Stimulated activated CD4-positive, alpha-beta T cell treated with anti-CD3 and anti-CD28 coated beads, Interleukin-4, amount 100 ng/mL, for 4 hours (primary cell): ENCODE measurements at places on chromosomes 7 and 10.

DNA sequence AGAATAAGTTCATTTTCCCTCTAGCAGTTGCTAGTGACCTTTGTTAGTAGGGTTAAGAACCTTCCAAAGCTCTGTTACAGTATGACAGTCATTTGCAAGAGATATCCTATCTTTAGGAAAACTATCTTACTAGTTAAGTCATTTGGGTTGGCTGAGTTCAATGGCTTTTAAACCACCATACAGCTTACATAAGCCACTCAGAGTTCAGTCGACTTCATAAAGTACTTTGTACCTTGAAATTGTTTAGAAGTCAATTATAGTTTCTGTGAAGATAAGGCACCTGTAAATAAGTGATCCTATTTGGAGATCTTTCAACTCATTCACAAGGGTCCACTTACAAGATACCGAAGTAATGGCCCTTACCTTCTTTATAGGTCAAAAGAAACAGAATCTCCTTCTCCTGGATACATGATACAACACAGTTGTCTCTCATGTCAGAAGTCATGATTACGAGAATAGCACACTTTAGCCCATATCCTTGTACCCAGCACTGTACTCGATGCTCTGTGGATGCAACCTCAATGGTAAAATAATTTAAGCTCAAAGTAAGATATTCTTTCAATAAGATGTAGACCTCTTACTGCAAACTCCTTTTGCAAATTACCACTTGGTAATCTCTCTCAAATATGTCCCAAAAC is 11.9 kb upstream of the ABCC2 start:
- DNase-seq, result no peak

DNA sequence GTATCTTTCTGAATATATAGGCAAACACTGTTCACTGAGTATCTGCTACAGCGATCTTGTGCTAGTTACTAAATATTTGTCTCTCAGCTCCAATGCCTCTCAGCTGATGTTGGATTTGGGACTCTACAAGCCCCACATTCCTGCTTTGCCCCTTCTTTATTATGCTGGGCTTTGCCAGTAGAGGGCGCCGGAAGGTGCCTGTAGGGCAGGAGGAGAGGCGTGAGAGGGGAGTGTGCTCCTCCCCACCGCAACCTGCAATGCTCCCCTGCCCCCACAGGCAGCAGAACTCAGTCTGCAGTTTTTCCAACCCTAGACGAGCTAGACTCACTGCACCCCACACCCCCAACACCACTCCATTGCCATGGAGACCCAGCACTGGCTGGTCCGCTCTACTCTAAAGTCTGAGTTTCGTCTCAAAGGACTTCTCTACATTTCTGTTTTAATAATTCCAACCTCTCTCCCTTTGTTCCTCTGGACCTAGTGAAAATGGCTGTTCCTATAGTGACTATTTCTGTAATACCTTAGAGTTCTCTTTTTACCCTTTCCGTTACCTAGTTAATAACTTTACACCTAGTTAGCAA is 337.6 kb downstream of the CCSER2 start:
- peak; percentile 5 for DNase-seq

DNA sequence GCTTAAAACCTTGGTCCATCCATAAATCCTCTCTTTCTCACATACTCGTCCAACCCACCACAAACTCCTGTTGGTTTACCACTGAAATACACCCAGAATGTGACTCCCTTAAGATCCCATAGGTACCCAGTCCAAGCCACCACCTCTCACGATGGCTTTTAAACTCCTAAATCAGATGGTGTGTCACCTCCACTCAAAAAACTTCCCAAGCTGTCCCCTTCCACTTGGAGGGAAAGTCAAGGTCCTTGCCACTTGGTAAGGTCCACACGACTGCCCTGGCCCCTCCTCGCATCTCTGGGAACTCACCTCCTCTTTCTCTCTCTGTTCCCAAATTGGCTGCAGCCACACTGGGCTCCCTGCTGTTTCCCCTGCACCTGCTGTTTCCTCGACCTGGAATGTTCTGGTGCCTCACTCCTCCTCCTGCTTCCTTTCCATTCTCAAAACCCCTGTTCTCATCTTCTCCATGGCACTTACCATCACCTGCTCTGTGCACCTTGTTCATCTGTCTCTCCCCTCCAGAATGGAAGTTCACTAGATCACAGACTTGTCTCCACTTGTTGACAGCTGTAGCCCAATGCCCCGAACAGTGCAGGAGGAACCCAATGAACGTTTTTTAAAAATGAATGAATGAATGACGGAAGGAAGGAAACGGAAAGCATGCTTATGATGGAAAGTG is 23.0 kb downstream of the ZFAND2A start:
- DNase-seq, result no peak

DNA sequence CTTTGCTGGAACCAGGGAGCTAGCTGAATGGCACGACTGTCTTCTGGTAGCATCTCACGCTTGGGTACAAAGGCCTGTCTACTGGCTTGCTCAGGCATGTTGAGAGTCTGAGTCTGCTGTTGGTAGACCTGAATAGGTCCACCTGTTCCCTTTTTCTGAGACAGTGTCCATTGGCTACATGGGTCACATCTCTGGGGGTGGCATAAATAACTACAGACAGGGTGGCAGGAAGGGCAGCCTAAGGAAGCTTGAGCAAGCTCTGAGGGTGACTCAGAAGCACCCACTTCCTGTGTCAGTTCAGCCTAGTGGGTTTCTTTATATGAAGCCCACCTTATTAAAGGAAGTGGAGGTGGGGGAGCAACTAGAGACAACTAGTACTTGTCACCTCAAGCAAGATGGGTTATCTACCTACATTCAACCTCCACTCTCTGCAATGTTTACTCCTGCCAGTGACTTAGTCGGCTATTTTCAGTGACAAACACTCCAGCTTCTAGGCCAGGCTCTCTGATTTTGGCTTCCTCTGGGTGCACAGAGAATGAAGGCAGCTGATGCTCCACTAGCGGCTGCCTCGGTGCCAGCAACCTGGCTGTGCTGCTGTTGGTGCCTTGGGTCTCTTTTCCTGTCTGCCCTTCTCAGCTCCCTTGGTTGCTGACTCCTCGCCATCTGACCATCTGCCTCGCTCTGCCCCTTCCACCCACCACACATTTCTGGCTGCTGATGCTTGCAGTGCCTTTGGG is 5.7 kb upstream of the ZYX start:
- peak; percentile 49 for DNase-seq

GRCh38 chr10:102633848-102634247 is 10.4 kb upstream of the TRIM8 start:
- DNase-seq, result no peak

DNA sequence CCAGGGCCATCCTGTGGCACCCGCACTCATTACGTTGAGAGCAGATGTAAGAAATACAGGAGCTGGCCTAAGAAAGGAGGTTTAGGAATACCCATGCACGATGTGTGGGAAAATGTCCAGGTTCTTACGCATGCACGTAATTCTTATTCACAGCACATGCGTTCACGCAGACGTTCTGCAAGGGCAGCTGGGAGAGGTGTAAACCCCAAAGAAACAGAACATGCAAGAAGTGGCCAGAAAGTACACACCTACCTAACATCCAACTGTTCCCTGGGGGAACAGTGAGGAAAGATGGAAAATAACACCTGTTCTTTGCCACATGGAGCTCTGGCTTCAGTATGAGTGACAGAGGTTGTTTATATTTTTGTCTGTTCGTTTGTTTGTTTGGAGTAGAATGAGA is 285.6 kb downstream of the PRPF18 start:
- no peak for DNase-seq

DNA sequence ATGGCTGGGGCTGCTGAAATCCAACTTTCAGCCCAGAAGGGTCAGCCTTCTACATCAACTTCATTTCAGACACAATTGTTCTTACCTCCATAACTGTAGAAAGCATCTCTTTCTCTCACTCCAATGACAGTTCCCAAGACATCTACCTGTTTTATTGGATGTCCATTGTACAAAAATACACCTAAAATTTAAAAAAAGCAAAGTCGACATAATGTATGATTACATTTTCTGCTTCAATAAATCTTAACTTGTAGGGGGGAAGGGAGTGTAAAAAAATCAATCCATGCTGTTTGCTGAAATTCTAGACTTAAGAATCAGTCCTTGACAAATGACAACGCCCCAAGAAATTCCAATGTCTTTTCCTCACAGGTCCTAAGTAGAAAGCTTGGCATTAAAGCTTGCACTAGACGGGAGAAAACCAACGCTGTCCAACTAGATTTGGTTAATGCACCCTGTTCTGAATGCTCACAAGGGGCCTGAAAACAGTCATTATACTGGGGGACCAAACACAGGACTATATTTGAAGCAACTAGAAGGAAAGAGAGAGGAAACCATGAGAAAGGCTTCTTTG is 7.5 kb downstream of the STN1 start:
- no peak for DNase-seq

- DNase-seq, result no peak
These were observed 40.9 kb upstream of the ELAPOR2 start for GRCh38 chr7:87100326-87100725.

GRCh38 chr10:22988581-22989360 is 60.9 kb downstream of the ARMC3 start:
- DNase-seq, result peak; percentile 46

GRCh38 chr7:92282221-92282814 is 36.5 kb downstream of the ANKIB1 start:
- no peak for DNase-seq

GRCh38 chr7:120400806-120401455 is 128.0 kb downstream of the KCND2 start:
- DNase-seq, result no peak

- no peak for DNase-seq
These were observed 67.3 kb upstream of the KMT2C start for GRCh38 chr7:152502813-152503790.

DNA sequence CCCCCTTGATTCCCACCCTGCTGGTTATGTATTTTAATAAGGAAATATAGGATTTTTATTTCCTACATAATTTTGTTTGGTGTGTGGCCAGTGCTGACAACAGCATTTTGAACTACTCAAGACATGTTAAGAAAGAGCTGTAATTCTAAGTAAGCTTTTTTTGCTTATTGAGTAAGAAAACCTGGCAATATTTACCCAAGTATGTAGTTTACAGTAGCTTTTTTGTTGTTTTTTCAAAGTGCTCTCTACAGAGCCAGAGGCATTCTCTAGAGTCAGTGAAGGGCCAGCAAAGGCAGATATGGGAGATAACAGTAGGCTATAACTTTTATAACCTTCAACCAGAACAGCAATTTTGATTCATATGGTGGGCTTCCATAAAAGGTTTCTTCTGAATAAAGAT is 63.2 kb upstream of the TMEM168 start:
- DNase-seq, result no peak

DNA sequence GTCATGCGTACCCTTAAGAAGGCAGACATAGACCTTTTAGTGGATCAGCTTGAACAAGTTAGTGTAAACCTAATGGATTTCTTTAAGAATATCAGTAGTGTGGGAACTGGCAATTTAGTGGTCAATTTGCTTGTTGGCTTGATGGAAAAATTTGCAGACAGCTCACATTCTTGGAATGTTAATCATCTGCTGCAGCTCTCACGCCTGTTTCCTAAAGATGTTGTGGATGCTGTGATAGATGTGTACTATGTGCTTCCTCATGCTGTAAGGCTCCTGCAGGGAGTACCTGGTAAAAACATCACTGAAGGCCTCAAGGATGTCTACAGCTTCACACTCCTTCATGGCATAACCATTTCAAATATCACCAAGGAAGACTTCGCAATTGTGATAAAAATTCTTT is 103.4 kb downstream of the ABCA13 start:
- no peak for DNase-seq

DNA sequence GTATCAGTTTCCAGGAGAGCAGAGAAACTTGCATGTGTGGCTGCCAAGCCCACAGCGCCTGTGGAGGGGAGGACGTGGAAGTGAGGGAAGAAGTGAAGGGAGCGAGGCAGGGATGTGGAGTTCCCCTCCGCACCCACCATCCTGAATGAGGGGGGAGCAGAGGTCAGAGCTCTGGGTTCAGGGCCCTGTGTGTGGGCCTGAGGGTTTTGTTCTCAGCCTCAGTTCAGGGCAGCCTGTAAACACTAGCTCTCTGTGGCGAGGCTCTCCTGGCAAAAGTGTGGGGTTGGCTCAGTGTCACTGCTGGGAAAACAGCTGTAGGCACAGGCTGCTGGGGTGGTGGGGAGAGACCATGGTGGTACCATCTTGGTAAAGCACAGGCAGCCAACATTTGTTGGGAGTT is 108.4 kb downstream of the C10orf105 start:
- DNase-seq, result no peak

DNA sequence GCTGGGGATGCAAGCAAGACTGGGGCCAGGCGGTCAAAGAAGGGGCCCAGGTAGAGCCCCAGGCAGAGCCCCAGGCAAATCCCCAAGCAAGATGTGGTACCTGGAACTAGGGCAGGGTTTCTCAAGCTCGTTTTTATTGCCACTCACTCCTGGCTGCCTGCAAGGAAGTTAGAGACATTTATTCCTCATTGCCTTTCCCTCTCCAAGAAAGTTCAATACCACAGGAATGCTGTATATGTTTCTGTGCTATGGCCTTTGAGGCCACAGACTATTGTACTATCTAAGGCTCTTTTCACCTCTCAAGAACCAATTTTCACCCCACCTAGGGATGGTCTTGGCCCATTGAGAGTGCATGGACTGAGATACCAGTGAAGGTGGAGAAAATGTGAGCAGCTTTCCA is 71.3 kb downstream of the TACC2 start:
- DNase-seq, result no peak

GRCh38 chr10:25852364-25852941 is 81.6 kb upstream of the MYO3A start:
- DNase-seq, result no peak

DNA sequence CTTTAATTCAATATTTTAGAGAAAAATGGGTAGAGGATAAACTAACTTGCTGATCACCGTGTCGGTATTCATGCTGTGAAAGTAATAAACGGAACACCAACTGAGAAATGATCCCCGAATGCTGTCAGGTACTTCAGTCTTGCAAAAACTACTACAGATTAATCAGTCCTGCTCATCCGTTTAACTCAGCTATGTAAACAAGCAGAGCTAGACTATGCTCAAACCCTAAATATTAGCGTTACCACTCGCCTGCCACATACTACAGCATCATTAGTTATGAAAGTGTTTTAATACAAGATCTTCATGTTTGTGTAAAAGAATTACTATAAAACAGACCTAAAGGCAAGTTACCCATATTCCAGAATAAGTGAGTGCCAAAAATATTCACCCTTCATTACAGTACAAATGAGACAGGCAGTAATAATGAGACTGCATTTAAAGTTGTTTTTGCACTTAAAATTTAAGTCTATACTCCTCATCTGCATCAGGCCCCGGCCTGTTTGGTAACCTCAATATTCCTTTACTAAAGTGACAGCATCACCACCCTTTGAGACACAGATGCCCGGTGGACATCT is 952 bp downstream of the DNMBP start:
- DNase-seq, result no peak

GRCh38 chr10:69407621-69408301 is 9.0 kb downstream of the TACR2 start:
- no peak for DNase-seq
